Activated T-cell treated with anti-CD3 and anti-CD28 coated beads for 1 hour (primary cell): ENCODE measurements at places on chromosomes 1 and 21.

DNA sequence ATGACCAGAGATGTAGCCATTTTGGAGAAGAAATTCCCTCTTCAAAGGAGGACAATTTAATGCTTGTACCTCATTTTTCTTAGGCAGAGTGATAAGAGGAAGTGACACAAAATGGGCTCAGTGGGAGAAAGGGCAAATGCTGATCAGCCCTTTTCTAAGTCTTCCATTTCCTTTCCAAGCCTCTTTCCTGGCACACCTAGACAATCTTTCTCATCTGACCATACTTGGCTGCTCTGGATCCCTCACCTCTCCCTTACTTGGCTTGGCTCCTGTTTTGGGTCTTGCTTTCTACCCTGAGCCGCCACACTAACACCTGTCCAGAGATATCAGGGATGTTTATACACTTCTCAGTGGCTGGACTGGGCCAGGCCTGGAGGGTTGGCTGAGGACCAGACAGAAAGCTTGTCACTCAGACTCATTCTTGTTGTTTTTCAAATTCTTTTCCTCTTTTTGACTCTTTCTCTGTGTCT, 13.1 kb downstream of the TXNIP start:
- no peak for DNase-seq

- no peak for DNase-seq
These were observed 208.7 kb upstream of the KCTD3 start for GRCh38 chr1:215358356-215358755.

GRCh38 chr1:226679262-226679661, 59.8 kb downstream of the ITPKB start:
- DNase-seq = no peak

DNA sequence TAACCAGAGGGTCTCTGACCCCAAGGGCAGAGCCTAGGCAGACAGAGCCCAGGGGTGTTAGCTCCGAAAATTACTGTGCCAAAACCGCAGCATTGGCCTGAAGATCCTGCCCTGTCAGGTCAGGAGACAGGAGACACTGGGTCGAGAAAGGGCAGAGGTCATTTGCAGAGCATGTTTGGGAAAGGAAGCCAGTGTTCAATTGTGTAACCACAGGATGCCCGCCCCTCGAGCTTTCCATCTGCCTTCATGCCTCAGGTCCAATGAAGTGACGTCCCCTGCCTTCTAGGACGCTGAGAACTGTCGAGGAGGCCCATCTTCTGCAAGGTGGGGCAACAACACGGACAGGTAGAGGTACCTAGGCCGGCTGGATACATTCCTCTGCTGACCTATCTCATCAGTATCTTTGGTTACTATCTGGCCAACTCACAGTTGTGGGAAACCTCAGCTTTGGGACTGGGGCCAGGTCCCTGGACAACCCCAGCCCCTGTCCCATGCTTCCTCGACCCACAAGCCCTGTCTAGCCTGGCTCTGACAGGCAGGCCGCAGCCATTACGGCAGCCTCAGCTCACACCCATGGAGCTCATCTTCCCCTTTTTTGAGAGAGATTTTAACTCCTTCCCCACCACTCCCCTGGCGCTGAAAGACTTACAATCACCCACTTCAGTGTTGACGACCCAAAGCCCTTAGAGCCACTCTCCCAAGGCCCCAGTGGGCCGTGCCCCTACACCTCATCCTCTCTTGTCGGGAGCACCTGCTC, 1.3 kb downstream of the ARL8A start:
- DNase-seq = no peak

GRCh38 chr1:24775348-24775747, 30.1 kb downstream of the CLIC4 start:
- no peak for DNase-seq

- DNase-seq = no peak
These were observed 13.8 kb downstream of the OPTC start for GRCh38 chr1:203507759-203508158.

- no peak for DNase-seq
These were observed 6.6 kb downstream of the SCCPDH start for GRCh38 chr1:246730839-246731238.

GRCh38 chr1:43984855-43985254, 5.8 kb downstream of the B4GALT2 start:
- DNase-seq = no peak

DNA sequence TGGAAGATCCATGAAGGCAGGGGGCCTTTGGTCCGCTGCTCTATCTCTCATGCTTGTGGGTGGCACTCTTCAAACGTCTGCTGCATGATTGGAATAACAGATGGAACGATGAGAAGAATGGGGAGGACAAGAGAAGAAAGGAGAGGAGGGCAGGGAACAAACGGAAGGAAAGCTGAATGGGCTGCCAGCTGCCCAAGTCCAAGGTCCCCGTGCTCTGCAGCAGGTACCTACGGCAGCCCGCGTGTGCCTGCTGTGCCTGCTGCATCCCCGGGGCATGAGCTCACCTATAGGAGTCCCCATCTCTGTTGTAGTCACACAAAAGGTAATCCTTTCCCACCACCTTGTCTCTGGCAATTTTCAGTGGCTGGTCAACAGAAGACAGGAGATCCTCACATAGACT, 73.1 kb downstream of the SLC66A1 start:
- DNase-seq = no peak

DNA sequence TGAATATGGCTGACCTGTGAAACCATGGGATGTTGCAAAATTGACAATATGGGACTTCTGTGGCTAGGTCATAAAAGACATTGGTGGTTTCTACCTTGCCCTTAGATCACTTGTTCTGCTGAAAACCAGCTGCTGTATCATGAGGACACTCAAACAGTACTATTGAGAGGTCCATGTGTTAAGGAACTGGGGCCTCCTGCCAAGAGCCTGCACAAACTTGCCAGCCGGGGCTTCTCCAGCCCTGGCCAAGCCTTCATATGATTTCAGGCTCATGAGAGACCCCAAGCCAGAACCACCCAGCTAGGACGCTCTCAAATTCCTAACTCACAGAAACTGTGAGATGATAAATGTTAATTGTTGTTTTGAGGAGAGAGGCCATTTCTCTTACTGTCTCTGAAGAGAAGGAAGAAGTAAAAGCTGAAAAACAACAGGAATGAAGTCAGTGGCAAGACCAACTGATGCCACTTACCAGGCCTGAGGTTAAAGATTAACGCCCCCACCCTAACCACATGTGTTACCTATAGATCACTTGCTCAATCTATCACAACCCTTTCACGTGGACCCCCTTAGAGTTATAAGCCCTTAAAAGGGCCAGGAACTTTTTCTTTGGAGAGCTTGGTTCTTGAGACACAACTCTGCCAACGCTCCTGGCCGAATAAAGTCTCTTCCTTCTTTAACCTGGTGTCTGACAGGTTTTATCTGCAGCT, 3.9 kb upstream of the PITHD1 start:
- no peak for DNase-seq

GRCh38 chr1:201697174-201697573, 131.8 kb upstream of the IPO9 start:
- no peak for DNase-seq

- no peak for DNase-seq
These were observed 1.8 kb downstream of the OBSCN start for GRCh38 chr1:228209657-228210056.

DNA sequence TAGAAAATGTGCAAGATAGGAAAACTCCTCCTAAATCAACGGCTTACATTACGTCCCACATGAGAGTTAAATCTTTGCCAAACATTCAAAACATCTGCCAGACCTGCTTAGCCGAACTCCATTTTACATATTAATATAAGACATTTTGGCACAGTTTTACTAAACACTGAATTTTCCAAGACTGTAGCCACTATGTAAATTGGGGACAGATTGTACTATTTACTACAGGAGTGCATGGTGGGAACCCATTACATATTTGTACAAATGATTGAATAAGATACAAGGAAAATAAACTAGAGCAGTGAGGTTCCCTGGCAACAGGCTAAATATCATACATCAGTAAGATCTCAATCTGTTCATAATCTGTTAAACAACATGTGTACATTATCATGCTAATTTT, 1234.4 kb downstream of the KCNT2 start:
- DNase-seq = no peak

GRCh38 chr1:117644696-117645311, 39.0 kb downstream of the TENT5C start:
- no peak for DNase-seq

DNA sequence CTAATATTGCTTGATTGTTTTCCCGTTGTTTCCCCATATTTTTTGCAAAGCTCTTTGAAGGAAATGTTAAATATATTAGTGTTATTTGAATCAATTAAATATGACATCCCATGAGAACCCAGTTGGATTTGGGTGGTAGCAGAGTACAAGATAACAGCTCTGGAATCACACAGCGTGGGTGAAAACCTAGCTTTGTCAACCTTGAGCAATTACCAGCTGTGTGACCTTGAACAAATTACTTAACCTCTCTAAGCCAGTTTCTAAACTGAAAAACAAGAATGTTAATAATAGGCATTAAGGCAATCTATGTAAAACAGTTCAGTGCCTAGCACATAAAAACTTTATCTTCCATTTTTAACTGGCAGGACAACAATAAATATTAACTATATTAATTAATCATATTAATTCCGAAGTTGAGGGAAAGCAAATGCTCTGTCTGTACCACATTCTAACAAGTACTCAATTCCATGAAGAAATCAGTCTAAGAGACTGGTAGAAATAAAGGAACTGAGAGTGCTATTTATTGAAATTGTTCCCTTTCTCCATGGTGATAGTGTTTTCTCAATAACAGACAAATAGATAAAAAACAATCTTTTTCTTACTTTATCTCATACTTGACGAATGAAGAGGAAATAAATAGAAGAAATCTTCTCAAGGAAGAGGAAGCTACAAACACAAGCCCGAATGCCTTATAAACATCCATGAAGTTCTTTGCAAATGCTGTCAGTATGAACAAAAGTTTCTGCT, 27.0 kb downstream of the DNASE2B start:
- DNase-seq = no peak

DNA sequence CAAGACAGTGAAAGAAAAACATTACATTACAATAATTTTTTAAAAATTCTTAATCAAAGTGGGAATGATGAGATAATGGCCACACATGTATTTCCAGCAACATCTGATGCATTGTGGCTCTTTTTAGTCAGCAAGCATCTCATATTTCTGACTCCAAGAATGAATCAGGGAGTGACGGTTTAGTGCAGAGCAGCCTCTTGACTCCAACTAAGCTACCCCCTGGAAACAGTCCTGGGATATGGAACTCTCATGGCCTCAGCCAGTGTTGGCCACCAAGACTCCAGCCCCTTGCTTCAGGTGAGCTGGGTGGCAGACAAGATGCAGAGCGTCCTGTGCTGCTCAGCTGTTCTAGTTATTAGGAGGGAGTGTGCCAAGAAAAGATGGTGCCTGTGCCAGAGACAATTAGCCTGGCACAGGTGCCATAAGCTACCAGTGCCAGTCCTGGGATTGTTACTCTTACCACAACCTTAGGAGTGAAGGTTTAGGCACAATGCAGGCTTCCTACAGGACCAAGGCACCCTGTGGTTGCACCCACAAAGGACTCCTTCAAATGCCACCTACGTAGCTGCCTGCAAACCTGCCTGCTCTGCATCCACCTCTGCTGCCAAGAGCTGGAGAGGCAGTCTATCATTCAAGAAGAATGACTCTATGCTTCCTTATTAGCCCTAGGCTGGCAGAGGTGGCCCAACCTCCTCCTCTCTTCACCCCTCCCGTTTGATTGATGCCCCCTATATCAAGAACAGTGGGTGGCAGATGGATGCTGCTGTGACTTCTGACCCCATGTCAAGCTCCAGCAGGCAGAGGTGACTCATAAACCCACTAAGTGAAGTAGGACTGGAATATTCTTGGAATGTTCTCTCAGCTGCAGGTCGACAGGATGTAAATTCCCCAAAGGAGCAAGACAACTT, 6.0 kb upstream of the SEC16B start:
- no peak for DNase-seq

- no peak for DNase-seq
These were observed 29.1 kb downstream of the S100A10 start for GRCh38 chr1:151964510-151964909.

- no peak for DNase-seq
These were observed 17.1 kb downstream of the PLCH2 start for GRCh38 chr1:2493218-2493617.

- DNase-seq = no peak
These were observed 540 bp downstream of the BCAN start for GRCh38 chr1:156642265-156643048.

DNA sequence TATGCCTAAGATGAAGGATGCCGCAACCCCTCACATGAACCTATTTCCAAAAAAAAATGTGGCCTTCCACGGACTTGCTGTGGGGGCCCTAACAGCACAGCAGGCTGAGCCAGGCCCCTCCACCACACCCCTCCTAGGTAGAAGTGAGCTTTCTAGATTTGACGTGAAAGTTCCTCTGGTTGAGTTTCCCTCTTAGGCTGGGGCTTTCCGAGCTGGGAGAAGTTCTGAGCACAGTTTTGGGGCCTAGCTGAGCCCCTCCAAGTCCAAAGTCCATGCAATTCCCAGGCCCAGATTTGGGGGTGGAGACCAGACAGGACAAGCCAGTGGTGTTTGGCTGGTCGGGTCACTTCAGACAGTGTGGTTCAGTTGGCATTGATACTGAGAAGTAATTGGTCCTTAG, 13.8 kb upstream of the PHLDA3 start:
- DNase-seq = no peak

- no peak for DNase-seq
These were observed 50.7 kb downstream of the ZNF684 start for GRCh38 chr1:40582116-40582515.

DNA sequence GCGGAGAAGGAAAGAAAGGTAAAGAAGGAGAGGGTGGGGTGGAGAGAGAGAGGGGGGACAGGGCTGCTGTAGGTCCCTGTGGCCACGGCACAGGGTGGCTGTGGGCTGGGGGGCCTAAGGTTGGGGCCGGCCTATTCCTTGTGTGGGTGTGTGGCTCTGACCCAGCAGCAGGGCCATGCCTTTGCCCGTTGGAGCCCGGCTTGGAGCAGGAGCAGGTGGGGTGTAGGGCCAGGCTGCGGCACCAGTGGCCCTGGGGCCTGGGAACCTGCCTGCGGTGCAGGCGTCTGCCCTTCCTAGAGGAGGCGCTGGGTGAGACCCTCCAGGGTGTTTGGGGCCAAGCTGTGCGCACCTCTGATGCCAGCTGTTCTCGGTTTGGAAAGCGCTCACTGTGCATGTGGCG, 19.7 kb upstream of the SUMO3 start:
- DNase-seq = no peak

GRCh38 chr1:171270806-171271205, 22.5 kb downstream of the FMO1 start:
- no peak for DNase-seq

DNA sequence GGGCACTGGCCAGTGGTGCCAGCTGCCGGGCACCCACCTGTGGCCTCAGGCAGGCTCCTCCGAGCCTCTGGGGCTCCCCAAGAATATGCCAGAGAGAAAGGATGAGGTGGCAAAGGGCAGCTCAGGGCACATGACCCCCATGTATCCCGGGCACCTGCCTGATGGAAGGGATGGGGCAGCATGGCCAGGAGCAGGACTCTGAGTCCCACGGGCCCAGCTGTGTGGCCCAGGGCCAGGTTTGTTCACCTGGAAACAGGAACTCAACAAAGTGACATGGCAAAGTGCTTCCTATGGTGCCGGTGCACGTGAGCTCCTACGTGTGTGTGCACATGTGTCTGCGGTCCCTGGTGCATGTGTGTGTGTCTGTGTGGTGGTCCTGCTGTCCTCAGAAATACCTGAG, 9.5 kb upstream of the GPR153 start:
- DNase-seq = no peak

GRCh38 chr1:199152676-199153075, 513.8 kb downstream of the PTPRC start:
- DNase-seq = no peak

- DNase-seq = no peak
These were observed 14.1 kb upstream of the NCMAP start for GRCh38 chr1:24541711-24542346.
